ENCODE measurements at places on chromosomes 5 and 9.
A peak's percentile ranks its signal among the peaks of the same experiment; 100 is the strongest.

GRCh38 chr5:72662305-72662704 lies 154.2 kb upstream of the TNPO1 start:
- no peak for DNase-seq

GRCh38 chr5:179405426-179406030 lies 60.3 kb upstream of the ADAMTS2 start:
- DNase-seq = no peak

DNA sequence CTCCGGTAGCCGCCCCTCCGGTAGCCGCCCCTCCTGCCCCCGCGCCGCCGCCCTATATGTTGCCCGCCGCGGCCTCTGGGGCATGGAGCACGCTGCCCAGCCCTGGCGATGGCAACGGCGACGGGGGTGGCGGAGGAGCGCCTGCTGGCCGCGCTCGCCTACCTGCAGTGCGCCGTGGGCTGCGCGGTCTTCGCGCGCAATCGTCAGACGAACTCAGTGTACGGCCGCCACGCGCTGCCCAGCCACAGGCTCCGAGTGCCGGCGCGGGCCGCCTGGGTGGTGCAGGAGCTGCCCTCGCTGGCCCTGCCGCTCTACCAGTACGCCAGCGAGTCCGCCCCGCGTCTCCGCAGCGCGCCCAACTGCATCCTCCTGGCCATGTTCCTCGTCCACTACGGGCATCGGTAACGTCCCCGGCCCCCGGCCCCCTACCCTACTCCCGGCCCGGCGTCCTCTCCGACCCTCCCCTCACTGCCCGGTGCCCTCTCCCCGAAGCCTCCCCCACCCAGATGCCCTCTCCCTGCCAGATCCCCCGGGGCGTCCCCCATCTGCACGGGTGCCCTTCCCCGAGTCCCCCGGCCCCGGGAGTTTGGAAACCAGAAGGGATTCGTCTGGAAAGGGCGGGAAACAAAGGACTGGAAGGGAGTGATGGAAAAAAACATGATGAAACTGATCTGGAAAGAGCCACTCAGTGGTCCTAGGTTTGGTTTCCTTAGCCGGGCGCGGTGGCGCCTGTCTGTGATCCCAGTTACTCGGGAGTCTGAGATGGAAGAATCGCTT lies 417 bp downstream of the SRD5A1 start:
- DNase-seq = no peak

GRCh38 chr9:130426467-130426773 lies 18.3 kb upstream of the ASS1 start:
- DNase-seq = no peak

- no peak for DNase-seq
These were observed 155.0 kb downstream of the TMEM167A start for GRCh38 chr5:82922086-82922734.

DNA sequence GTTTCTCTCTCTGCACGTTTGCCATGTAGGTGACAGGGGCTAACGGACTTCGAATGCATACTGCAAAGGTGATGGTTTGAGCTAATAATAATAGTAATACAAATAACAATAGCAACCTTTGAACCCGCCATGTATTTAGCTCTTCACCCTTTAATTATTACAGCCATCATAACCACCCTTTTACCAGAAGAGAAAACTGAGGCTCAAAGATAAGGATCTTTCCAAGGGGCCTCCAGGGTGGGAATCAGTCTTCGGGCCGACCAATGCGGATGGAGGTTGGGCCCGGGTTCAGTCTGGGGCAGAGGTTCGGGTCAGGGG lies 494 bp downstream of the CDKN2AIPNL start:
- DNase-seq = peak; percentile 25

DNA sequence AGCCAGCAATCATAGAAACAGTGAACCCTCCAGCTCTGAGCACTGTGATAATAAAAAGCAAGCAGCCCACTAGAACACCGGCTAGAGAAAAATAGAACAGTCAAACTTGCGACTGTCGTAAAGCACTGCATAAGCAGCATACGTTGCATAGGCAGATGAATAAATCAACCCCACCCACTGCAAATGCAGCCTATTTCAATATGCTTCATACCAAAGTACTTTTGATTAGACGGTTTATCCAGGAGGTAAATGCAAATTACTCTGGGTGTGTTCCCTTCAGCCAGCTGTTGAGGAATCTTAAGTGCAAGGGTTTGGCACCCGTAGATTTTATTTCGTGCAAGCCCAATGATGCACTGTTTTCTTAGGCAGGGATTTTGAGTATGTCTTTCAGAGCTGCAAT lies 32.1 kb upstream of the ANKRD18A start:
- no peak for DNase-seq

DNA sequence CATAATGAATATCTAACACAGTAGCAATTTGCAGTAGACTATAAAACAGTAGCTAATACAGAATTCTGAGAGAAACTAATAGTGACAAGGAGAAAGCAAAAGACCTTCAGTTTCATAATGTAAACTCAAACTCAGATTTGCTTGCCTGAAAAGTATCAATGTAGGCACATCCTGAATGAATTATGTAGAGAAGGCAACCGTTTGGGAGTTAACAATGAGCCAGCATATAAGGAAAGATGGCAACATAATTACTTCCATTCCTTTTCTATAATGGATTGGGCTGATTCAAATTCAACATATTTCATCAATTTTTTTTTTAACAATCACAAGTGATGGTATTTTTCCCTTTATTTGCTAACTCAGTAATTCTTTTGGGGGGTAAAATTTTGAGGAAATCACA lies 261.6 kb downstream of the SEMA5A start:
- no peak for DNase-seq

DNA sequence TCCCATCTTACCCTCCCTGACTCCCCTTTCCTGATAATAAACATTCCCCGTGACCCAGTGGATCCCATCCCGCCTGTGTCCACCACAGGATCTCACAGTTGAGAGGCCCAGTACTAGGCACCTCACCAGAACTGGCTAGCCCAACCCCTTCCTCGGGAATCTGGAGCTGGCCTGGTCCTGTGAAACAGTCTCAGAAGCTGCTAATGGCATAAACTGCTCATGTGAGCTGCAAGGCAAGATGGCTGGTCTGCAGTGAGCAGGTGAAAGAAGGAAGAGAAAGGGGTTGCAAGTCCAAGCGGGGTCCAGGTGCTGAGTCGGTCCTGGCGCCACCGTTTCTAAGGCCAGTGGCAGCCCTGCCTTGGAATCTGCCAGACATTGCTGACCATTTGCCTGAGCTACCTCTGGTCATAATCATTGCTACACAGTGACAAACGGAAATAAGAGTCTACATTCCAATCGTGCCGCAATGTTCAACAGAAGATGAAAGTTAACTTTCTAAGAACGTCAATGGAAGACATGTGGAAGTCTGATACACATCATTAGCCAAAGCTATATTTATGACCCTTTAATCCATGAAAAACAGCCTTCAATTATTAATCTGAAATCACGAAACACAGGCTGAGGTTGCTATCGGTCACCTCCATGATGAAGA lies 33.7 kb downstream of the DNAH5 start:
- no peak for DNase-seq

DNA sequence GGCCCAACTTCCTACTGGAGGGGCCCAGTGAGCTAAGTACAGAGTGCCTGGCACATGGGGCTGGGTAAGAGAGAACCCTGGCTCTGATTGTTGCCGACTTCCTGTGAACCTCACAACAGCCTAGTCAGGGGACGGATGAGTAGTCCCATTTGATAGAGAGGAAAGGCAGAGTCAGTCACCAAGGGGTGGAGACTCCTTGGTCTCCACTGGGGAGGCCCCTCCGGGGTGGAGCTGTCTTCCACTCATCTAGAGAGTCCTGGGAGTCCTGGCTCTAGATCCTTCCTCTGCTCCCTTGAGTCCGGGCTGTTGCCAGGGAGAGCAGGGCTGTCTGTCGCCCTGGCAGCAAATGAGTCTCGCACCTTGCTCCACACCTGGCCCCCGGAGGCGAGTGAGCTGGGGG lies 8.0 kb downstream of the GRK6 start:
- no peak for DNase-seq

GRCh38 chr9:123795336-123795735 lies 134.6 kb downstream of the DENND1A start:
- DNase-seq = no peak

DNA sequence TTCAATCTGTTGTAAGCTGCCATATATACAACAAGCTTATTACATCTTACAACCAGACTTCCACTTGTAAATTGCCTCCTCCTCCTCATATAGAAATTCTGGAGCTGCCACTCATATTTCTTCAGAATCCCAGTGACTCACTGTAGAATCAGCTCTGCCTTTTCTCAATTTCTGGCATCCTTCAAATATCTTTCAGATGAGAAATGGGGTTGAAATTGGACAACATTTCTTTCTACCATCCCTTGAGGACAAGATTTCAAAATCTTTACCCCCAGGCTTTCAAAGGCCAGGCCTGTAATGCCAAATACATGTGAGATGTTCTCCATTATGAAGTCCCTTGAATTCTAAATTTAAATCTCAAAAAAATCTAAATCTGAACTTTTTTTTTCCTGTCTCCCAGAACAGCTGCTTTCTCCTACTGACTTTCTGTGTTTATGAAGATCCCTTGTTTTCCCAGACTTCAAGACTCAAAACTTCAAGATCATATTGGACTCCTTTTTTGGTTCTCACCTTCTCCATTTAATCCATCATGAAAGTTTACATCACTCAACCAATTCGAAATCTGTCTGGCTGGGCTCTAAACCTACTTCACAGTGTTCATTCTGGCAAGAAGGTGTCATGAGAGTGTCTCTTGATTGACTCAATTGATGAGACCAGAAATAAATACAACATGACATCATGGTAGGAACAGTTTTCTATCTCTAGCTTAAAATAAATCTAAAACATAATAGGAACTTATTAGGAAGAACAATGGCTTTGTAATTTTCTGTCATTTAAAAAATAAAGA lies 109.8 kb downstream of the HMHB1 start:
- no peak for DNase-seq

DNA sequence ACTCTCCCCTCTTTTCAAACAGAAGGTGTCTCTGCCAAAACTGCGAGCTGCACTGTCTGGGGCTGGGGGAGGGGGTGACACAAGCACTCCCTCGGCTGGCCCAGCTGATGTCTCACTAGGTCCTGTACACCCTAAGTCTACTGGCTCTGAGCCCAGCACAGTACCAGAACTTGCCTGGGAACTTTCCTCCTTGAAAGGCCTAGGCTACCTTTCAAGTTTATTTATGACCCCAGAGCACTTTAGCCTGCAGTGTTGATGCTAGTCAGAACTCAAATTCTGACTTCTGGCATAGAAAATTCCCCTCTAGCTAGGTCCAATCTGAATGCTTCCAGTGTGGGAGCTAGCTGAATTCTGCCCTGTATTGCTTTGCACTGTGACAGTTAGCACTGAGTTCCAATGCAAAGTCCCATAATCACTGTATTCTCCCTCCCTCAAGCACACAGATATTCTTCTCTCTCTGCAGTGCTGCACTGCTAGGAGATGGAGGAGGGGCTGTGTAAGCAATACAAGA lies 10.5 kb downstream of the LURAP1L start:
- DNase-seq = no peak

DNA sequence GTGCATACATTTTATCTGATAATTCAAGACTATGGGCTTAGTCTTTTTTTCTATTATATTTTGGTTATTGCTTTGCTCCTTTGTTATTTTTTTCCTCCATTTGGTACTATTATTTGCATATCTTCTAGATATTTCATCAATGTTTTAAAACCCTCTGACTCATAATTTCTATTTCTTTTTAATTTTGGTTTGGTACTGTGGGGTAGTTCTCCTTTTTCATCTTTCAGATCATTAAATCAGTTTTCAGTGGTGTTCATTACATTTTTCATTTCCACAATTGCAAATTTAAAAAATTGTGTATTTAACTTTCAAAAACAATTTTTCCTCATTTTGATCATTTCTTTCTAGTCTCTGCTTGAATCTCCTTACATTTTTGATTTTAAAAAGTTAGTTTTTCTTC lies 7.5 kb upstream of the FRMPD1 start:
- no peak for DNase-seq

DNA sequence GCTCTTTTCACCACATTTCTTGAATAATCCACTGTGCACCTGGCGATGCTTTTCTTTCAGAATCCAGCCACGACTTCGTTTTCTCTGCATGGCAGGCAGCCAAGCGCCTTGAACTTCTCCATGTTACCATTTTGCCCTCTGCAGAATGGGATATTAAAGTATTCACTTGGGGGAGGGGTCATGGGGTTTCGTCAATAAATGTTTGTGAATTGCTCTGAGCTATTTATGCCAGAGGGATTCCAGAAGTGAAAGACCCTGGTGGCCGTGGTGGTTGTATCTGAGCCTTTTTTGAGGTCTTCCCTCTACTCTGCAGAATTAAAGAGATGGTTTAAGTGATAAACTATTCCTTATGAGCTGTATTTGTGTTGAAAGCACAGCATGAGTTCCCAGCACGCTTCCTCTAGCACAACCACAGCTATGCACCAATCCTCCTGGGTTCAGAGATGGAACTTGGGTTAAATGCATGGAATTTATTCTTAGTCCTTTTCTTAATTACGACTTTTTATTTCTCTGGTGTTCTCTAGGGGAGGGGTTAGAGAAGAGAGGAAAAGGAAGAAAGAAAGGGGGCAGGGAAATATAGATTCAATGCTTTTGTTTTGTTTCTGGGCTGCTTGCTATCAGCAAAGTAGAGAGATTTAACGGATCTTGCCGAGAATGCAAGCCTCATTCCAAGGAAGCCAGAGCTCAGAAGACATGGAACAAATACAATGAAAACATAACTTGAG lies 478.2 kb upstream of the TNC start:
- DNase-seq = no peak

DNA sequence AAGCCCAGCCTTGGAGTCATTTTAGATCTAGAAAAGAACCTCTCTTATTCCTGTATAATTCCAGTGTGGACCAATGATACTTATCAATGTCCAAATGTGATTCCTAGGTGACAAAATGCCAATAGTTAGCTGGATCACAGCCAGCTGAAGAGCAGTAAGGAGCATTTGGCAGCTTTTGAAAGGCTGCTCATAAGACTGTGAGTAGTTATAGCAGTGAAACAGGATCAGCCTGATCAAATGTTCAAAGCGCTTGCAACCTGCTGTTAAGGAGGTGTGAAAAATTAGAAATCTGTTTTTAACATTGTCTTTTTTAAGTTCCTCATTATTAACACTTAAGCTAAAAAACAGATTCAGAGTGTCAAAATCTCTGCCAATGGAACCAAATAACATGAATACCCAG lies 85.1 kb downstream of the SSBP2 start:
- DNase-seq = no peak

DNA sequence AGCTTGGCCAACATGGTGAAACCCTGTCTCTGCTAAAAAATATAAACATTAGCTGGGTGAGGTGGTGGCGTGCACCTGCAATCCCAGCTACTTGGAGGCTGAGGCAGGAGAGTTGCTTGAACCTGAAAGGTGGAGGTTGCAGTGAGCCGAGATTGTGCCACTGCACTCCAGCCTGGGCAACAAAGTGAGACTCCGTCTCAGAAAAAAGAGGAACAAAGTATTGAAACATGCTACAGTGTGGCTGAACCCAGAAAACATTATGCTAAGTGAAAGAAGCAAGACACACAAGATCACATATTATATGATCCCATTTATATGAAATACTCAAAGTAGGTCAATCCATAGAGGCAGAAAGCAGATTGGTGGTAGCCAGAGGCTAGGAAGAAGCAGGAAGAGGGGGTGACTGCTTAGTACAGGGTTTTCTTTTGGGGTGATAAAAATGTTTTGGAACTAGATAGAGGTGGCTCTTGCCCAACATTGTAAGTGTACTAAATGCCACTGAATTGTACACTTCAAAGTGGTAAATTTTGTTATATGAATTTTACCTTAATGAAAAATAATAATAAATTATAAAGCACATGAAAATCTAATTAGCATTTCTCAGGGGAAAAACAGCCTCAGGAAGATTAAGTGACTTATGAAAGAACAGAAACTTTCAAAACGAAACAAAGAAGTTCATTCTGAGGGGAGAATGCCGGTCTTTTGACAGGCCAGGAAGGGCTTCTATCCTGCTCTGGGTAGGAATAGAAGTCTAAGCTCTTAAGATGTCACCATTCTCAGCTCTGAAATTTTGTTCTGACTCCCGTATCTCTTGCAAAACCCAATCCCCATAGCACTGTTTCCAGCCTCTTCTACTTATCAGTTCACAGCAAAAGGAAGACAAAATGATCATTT lies 161.1 kb upstream of the TBCA start:
- no peak for DNase-seq
